ENCODE measurements at places on chromosomes 5 and 9. TPM values are rescaled to one million over a fixed set of nuclear protein-coding genes. Genes with fewer than 3 reads are reported as not detected.

The LCN1 gene
- not detected for total RNA-seq

The PCDHB4 gene
- 0.65 TPM for total RNA-seq

The ZNF354C gene
- 10.5 TPM for total RNA-seq

The ENTPD2 gene
- total RNA-seq = not detected

The CARD9 gene
- 1.1 TPM for total RNA-seq

The BTNL3 gene
- total RNA-seq = not detected

The GCNT4 gene
- total RNA-seq = 2.5 TPM

The RANBP17 gene
- 10.6 TPM for total RNA-seq

The SEMA5A gene
- 57.0 TPM for total RNA-seq

The STPG3 gene
- total RNA-seq = not detected

The IRX1 gene
- 7.9 TPM for total RNA-seq

The LMAN2 gene
- total RNA-seq = 116 TPM

The GRXCR2 gene
- total RNA-seq = not detected

The PRDM9 gene
- not detected for total RNA-seq

The IFT74 gene
- total RNA-seq = 19.2 TPM

The TMEM215 gene
- not detected for total RNA-seq

The SLC2A6 gene
- 7.3 TPM for total RNA-seq

The GABRP gene
- not detected for total RNA-seq

The CENPK gene
- 1.4 TPM for total RNA-seq

The FOXD4L4 gene
- total RNA-seq = 0.09 TPM

The NINJ1 gene
- total RNA-seq = 14.6 TPM

The CA9 gene
- total RNA-seq = 1.5 TPM

The SPINK4 gene
- not detected for total RNA-seq

The CKMT2 gene
- not detected for total RNA-seq

The S100Z gene
- total RNA-seq = not detected

The FOXD4 gene
- total RNA-seq = 0.27 TPM

The HRCT1 gene
- total RNA-seq = 0.81 TPM

The THBS4 gene
- total RNA-seq = 1.5 TPM

The NIPAL4 gene
- not detected for total RNA-seq

The ADAMTSL2 gene
- not detected for total RNA-seq

The PCDHGA6 gene
- 7.4 TPM for total RNA-seq

The CCL21 gene
- total RNA-seq = not detected

The FAM221B gene
- not detected for total RNA-seq

The CERCAM gene
- 109 TPM for total RNA-seq

The DIPK1B gene
- total RNA-seq = 0.98 TPM

The RGS7BP gene
- 0.72 TPM for total RNA-seq

The B4GALT7 gene
- total RNA-seq = 16.8 TPM

The EIF4E1B gene
- total RNA-seq = not detected

The RNF224 gene
- total RNA-seq = not detected

The SLC46A2 gene
- not detected for total RNA-seq

The MARCOL gene
- not detected for total RNA-seq

The MYMK gene
- not detected for total RNA-seq

The SREK1 gene
- 90.2 TPM for total RNA-seq

The PCDHGA11 gene
- total RNA-seq = 17.8 TPM

The ESM1 gene
- 1.1 TPM for total RNA-seq

The DDX4 gene
- not detected for total RNA-seq

The WDR38 gene
- not detected for total RNA-seq

The SH3RF2 gene
- 6.7 TPM for total RNA-seq

The PAEP gene
- total RNA-seq = not detected
